Posterior vena cava (tissue), 2 donors: ENCODE measurements at places on chromosomes 7 and 10. TPM values are rescaled to one million over a fixed set of nuclear protein-coding genes. Genes with fewer than 3 reads are reported as not detected.

- DNase-seq, result no peak
Observed at GRCh38 chr10:6917125-6917524, 337.0 kb upstream of the PRKCQ start.

PIP4K2A gene
- 77.6 TPM for total RNA-seq

KLHDC10 gene
- total RNA-seq, result 24.6 TPM

GRCh38 chr10:75639736-75640135 is 208.3 kb downstream of the LRMDA start:
- DNase-seq, result no peak

ZC3HAV1L gene
- 9.2 TPM for total RNA-seq

HOXA13 gene
- not detected for total RNA-seq

- DNase-seq, result no peak
Observed at GRCh38 chr7:99452541-99452940, 13.4 kb downstream of the ATP5MF start.

- no peak for DNase-seq
Observed at GRCh38 chr7:150927956-150928344, 50.2 kb downstream of the KCNH2 start.

STRIP2 gene
- total RNA-seq, result 0.33 TPM

C7orf57 gene
- not detected for total RNA-seq

MOGAT3 gene
- total RNA-seq, result not detected

GRCh38 chr7:7857143-7857583 is 111.4 kb upstream of the GLCCI1 start:
- DNase-seq, result no peak

EBLN1 gene
- total RNA-seq, result not detected

DNA sequence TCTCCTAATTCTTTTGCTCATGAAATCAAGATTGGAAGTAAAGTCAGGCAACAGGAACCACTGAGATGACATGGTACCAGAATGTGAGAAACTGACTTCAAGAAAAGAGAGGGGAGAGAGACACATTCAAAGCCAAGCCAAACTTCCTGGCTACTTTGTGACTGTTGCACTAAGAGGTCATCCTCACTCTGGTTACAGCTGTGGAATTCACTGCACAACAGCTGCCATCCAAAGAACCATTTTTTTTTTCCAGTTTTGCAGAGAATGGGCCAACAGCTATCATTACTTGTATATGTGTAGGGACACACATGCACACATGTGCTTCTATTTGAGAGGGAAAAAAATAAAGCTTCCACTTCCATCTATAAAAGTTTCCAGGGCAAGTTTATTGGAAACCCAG is 203.5 kb downstream of the GLI3 start:
- no peak for DNase-seq

DNA sequence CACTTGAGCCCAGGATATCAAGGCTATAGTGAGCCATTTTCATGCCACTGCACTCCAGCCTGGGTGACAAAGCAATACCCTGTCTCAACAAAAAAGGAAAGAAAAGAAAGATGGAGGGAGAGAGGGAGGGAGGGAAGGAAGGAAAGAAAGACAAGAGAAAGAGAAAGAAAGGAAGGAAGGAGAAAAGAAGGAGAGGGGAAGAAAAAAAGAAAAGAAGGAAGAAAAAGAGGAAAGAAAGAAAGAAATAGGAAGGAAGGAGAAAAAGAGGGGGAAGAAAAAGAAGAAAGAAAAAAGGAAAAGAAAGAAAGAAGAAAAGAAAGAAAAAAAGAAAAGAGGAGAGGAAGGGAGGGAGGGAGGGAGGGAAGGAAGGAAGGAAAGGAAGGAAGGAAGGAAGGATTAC is 321.5 kb upstream of the CNTNAP2 start:
- DNase-seq, result no peak

HOXA3 gene
- 7.2 TPM for total RNA-seq

KLF14 gene
- 0.23 TPM for total RNA-seq

DNA sequence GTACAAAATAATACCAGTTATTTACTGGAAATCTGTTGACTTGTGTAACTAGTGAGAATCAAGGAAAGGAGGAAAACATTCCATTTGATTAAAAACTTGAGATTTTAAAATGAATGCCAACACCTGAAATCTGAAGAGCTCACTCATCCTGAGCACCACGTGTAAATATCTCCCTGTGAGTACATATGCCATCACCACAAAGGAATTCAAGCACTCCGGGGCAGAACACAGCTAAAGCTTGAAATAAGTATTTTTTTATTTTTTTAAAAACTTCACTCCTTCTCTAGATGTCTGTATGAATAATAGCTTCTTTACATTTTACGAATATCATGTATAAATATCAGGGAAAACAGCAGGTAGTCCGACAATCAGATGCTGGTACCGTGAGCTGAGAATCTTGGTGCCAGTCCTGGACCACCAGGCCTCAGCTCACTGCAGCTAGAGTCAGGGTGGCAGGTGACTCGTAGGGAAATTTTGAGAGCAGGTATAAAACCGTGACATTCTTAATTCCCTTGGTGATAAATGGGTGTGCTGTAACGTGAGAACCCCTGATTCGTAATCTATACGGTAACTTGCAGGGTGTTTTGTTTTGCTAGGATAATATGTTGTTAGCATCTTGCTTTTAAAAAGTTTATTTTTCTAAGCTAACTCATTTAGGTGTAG is 12.7 kb downstream of the LMTK2 start:
- DNase-seq, result no peak

- no peak for DNase-seq
Observed at GRCh38 chr7:114104035-114104434, 185.2 kb upstream of the PPP1R3A start.

LRRC18 gene
- not detected for total RNA-seq

DNA sequence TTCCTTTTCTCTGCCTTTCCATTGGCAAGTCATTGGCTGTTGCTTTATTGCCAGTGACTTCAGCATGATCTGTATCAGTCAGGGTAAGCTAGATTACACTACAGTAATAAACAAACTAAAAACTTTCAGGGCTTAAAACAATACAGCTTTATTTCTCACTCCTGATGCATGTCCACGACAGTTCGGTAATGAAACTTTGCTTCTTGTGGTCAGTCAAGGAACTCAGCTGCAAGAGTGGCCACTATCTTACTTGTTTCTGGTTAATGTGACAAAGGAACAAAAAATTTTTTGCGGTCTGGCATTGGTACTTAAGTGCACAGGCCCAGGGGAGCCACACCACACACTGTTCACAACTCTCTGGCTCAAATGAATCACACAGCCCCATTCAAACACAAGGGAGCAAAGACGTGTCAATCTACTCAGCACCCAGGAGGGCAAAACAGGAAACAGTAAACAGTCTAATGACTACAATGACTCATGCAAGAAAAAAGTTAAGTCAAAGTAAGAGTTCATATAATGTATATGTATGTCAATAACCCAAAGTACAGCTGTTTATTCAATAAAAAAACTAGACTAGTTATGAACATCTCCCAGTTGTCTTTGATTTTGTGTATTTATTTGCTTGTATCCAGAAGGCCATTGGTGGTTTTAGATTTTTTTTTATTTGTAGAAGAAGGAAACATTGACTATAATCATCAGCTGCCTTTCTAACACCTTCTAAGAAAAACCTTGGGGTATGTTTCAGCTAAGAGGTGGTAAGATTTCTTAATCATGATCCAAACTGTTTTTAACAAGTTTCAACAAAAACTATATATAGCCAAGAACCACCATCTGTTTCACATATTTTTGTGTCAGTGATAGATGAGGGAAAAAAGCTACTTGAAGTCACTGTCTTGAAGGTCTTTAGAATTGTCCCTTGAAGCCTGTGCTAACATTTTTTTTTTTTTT is 134.4 kb upstream of the FAM3C start:
- DNase-seq, result no peak

PDGFA gene
- total RNA-seq, result 63.1 TPM

CRHR2 gene
- 0.60 TPM for total RNA-seq

FAM25C gene
- total RNA-seq, result not detected

DNA sequence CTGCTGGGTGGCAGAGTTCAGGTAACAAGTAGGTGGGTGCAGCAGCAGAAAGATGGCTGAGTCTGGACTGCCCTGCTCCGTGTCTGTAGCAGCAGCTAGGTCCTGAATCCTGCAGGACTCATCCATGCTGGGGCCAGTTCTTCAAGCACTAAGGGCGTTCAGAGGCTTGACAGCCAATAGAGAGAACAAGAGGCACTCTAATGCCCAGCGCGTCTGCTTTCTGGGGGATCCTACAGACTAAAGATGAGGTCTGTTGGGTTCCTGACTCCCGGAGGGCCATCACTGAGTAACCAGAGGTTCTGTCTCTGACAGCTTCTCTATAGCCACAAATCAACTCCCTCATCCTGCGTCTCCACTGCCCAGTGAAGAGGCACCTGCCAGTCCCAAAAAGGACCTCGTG is 125.5 kb downstream of the PTPN20 start:
- DNase-seq, result peak; percentile 34

CYP2C9 gene
- not detected for total RNA-seq

NEBL gene
- 3.1 TPM for total RNA-seq

ELN gene
- 999 TPM for total RNA-seq

ZFYVE27 gene
- 15.8 TPM for total RNA-seq

- no peak for DNase-seq
Observed at GRCh38 chr10:44306762-44307161, 78.1 kb downstream of the CXCL12 start.

PDIA4 gene
- 64.8 TPM for total RNA-seq

GRCh38 chr10:68878496-68878895 is 22.6 kb upstream of the DDX50 start:
- no peak for DNase-seq

- no peak for DNase-seq
Observed at GRCh38 chr7:131596785-131597184, 40.4 kb upstream of the PODXL start.

ALOX5 gene
- total RNA-seq, result 46.5 TPM

NPFFR1 gene
- total RNA-seq, result not detected

- no peak for DNase-seq
Observed at GRCh38 chr7:41731493-41732435, 28.9 kb upstream of the INHBA start.

DNA sequence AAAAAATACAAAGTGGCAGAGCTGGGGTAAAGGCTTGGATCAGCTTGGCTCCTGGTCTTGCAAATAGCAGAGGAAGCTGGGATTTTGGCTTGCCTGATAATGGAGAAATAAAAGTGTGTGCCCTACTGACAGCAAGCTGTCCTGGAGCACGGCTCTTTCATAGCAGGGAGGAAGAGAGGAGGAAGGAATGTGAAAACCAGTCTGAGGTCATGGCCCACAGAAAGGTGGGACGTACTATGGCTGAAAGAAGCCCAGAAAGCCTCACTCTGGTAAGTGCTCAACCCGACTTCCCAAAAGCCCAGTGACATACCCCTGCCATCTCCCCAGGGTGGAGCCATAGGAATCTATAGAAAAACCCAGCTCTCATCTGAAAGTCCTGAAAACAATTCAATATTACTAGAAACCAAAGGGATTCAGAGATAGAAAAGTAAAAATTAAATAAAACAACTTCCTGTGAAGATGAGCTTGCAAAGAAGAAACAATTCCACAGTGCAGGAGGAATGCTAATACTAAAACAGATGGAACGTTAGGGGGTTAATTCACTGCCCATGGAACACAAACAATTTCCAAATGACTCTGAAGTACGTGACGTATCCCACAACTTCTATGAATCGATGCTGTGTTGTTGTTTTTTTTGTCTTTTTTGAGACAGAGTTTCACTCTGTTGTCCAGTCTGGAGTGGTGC is 246.7 kb upstream of the PTN start:
- no peak for DNase-seq

DNA sequence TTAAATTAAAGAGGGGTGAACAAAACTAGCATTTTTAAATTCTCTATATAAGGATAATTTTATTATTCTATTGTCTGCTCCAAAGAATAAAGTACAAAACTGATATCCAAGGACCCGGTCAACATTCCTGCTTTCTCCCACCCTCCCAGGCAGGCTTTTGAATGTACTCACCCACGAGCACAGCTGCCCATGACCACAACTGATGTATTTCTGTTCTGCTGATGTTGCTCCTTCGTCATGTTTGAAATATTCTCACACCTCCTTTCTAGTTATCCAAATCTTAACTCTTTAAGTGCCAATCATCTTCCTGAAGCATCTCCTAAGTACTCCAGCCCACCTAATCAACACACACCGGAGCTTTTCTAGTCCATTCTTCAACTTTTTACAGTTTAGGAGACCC is 46.7 kb downstream of the CALD1 start:
- DNase-seq, result no peak

DNA sequence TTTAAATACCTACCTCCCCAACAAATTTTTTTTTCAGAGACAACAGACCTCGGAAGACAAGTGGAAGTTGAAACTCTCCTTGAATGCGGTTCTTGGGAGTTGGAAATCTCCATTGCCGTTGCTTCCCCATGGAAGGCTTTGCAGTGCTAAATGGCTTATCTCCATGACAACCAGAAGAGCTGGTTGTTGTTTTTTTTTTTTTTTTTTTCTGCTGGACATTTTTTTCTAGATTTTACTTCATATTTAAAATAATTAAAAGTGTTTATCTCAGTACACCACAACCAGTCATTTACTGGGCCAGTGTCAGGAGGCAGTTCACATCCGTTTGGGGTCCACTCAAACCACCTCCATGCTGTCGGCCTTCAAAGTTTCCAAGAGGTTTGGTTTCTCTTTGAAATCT is 348.5 kb upstream of the PRKCQ start:
- DNase-seq, result no peak

DNA sequence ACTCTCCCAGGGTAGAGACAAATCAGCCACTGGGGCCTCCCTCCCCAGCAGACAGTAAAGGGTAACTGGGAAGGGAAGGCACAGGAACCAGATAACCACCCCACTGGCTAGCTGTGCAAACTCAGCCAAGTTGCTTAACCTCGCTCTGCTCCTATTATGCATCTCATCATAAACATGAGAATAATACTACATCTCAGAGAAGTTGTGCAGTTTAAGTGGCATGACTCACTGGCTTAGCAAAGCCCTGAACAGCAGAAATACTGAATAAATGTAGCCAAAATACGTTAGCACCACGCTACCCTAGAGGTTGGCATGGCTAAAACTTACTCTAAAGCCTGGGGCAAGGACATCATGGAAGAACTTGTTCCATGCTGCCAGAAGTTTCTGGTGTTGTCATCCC is 128.1 kb upstream of the ANK3 start:
- DNase-seq, result no peak

DNA sequence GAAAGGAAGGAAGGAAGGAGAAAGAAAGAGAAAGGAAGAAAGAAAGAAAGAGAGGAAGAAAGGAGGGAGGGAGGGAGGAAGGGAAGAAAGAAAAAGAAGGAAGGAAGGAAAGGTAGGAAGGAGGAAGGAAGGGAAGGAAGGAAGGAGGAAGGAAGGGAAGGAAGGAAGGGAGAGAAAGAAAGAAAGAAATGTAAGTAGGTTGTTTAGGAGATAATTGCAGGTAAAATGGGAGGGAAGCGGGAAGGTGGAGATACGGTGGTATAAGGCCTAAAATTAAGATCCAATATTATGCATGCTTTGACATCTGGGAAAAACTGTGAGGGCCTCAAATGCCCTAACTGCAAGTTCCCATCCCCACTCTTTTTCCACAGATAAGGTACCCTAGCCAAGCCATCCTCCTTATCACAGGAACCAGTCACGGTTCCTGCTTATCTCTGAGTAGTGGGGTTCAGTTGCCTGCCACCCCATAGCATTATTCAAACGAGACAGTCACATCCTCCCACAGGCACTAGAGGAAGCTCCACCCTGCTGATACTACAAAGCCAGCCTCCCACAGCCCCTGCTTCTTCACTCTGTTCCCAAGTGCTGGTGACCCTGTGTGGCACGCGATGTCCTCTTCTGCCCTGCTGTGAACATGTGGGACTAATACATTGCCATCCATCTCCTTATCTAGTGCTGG is 28.7 kb downstream of the ST8SIA6 start:
- DNase-seq, result no peak
